ENCODE measurements at places on chromosomes 7 and 10.

- DNase-seq: no peak
Observed at GRCh38 chr10:54749623-54750022, 51.4 kb downstream of the PCDH15 start.

GRCh38 chr7:70886547-70886946 lies 245.4 kb upstream of the GALNT17 start:
- no peak for DNase-seq

DNA sequence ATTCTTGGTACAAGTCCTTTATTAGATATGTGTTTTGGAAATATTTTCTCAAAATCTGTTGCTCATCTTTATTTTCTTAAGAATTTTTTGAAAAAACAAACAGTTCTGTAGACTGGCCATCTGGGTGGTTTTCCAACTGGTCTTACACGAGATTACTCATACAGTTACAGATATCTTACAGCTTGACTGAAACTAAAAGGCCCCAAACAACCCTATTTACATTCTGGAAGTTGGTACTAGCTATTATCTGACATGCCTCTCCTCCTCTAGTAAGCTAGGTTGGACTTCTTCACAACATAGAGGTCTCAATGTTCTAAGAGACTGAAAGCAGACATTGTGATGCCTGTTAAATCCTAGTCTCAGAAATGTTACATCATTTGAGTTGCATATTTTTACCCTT lies 52.0 kb downstream of the ZNF22 start:
- DNase-seq: no peak

DNA sequence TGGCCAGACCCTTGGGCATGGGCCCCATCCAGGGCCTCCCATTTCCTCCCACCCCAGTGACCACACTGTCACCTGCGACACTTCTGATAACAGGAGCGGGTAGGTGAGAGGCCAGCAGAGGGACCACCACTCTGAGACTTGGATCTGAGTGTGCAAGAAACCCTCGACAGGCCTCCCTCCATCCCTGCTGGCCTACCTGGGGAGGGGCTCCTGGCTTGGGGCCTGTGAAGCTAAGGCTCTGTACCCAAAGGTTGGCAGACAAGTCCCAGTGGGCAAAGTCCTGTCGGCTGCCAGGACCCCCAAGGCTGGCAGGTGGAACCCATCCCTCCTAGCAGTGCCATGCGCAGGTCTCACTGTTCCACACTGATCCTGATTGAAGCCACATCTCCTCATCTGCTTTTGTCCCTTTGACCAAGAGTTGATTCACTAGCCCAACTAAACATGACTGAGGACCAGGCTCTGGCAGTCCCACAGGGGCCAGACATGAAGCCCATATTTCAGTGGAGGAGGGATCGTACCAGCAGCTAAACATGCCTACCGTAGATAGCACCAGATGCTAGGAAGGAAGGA lies 1.2 kb upstream of the PGAM2 start:
- no peak for DNase-seq

DNA sequence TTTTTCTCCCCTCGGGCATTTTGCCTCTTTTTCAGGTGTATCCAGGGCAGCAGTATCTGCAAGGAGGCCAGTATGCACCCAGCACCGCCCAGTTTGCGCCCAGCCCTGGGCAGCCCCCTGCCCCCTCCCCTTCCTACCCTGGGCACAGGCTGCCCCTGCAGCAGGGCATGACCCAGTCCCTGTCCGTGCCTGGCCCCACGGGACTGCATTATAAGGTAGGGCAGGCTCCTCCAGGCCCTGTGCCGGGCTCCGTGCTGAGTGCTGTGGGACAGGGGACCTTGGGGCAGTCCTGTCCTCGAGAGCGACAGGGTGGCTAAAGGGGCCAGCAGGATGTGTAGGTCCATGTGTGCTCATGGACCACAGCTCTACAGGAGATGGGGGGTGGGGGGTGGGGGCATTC lies 10.6 kb downstream of the ZMIZ2 start:
- no peak for DNase-seq

DNA sequence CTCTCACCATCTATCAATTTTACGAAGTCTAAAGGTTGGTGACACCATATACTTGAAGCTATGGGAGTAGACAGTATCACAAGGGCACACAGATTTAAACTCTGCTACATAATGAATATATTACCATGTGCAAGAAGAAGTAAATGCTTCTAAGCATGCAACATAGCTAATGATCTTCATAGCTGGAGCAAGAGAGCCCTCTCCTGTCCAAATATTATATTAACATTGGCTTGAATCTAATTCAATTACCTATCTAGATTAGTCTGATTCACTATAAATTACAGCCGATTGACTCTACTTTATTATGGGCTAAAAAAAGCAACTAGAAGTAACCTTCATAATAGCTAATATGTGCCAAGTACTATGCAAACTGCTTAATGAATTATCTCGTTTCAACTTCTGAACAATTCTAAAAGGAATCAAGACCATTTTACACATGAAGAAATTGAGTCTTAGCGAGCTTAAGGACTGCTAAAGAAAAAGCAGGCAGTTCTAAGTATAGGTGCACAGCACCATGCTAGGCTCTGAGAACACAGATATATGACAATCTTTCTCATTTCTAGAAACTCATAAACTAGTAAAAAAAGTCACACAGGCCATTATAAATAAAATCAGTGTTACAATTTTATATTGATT lies 21.9 kb downstream of the FRA10AC1 start:
- peak; percentile 46 for DNase-seq

- DNase-seq: no peak
Observed at GRCh38 chr10:123278445-123278844, 124.2 kb downstream of the BUB3 start.

DNA sequence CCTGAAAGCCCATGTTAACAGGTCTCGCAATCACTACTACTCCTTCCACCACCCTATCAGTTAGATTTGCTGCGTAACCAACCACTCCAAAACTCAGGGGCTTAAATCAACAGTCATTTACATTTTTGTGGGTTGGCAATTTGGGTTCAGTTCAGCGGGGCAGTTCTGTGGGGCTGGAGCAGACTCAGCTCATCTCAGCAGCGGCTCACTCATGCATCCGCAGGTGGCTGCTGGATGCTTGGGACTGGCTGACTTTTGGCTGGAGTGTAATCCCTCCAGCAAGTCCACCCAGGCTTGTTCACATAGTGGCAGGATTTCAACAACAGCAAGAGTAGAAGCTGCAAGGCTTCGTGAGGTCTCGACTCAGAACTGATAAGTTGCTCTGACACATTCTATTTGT lies 79.2 kb downstream of the NEUROD6 start:
- no peak for DNase-seq

- DNase-seq: no peak
Observed at GRCh38 chr7:50851451-50851850, 68.8 kb upstream of the GRB10 start.

GRCh38 chr10:124401633-124402032 lies 17.1 kb downstream of the OAT start:
- DNase-seq: no peak

GRCh38 chr10:113872139-113873030 lies 17.9 kb downstream of the NHLRC2 start:
- DNase-seq: no peak

GRCh38 chr7:22251281-22251680 lies 105.7 kb downstream of the RAPGEF5 start:
- DNase-seq: peak; percentile 86

- peak; percentile 29 for DNase-seq
Observed at GRCh38 chr10:30039567-30039966, 19.8 kb downstream of the JCAD start.

- peak; percentile 32 for DNase-seq
Observed at GRCh38 chr7:47444376-47445098, 137.4 kb downstream of the TNS3 start.

DNA sequence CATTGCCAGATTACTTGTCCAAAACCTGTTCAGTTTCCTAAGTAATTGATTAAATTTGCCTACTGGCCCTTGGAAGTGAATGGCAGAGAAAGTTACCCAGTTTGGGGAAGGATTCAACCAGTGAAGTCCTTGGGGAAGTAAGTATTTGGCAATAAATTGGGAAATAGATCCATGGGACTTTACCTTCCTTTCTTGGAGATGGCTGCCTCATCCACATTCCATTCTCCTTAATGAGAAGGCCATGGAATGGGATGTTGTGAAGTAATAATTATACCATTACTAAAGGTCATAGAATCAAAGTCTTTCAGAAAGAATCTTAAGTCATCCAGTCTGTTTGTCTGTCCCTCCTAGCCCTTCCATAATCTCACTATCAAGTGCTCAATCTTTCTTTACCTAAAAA lies 4.5 kb upstream of the COPG2 start:
- no peak for DNase-seq

- no peak for DNase-seq
Observed at GRCh38 chr7:10706875-10707493, 266.7 kb upstream of the PHF14 start.

DNA sequence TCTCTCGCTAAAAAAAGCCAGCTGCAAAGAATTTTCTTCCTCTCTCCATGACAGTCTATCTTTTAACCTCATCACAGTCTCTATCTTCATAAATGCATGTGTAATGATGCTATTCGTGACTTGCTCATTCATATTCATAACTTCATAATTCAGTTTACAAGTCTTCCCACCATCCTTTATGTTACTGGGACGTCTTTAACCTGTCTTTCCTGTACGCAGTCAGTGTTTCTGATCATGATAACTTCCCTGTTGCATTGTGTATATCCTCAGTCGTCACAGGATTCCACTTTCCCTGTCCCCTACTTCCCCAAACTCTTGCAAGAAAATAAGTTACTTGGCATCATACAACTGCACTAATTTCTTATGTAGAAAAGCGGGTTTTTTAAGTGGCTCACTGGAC lies 165.6 kb upstream of the ASAH2 start:
- DNase-seq: no peak

DNA sequence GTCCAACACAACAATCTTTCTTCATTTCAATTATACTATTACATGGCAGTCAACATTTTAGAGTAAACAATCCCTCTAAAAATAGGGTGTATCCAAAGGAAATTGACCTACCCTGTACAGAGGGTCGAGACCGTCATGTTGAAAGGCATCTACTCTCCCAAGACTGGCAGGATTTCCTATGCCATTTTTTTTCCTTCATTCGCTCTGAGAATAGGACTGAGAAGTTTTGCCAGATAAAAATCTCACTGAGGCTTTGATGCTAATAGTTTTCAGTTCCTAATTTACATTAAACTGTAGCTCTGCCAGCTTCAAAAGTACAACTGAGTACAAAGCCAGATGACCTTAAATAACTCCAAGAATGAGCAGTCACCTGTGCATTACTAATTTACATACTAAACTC lies 84.5 kb upstream of the SEMA3C start:
- no peak for DNase-seq

DNA sequence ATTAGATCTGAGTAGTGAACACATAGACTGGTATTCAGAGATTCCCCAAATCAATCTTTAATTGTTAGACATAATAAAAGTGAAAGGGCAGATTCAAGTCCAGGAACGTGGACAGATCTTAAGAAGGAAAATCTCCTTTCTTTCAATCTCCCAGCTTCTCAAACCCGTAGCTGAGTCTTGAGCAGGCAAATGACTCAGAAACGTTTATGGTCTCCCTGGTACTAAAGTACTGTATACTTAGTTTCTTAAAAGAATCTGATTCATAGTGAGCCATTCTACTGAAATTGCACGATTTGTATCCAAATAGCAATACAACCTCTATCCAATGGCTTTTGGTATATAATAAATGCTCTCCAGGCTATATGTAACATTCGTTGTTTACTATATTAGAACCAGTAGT lies 140.4 kb upstream of the RHEB start:
- DNase-seq: no peak

DNA sequence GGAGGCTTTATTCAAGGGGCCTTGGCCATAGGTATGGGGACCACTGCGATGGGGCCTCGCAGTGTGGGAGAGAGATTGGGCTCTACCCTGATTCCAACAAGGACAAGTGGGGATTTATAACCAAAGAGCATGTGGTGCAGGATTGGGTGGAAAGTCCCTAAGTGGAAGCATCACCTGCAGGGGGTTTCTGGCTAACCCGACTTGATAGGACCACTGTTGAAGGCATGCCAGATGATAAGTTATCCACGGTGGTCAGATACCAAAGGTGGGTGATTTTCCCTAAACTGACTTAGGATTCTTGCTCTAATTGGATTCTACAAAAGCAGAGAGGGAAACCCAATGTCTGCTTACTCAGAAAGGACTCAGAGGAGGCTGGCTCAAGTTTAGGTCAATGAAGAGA lies 429.6 kb upstream of the LRGUK start:
- no peak for DNase-seq

- no peak for DNase-seq
Observed at GRCh38 chr10:132817701-132818211, 31.8 kb upstream of the NKX6-2 start.

DNA sequence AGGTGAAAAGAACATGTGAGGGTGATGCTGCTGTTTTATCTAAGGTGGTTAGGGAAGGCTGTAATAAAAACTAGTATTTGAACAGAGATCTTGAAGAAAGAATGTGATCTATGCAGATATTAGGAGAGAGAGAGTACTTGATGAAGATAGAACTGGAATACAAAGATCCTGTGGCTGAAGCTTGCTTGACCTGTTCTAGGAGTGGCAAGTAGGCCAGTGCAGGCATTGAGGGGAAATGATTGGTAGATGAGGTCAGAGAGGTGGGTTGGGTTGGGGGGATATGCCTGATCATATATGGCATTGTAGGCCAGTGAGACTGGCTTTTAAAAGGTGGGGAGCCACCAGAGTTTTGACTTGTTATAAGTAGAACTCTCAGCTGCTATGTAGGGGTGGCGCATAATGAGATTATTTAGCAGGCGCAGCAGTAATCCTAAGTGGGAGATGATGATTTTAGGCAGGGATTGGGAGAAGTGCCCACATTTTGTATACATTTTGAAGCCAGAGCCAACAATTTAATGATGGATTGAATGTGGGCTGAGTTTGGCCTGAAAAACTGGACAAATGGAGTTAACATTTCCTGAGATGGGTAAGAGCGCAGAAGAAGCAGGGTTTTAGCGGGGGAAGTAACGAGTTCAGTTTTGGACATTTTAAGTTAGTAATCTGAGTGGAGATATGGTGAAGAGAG lies 8.2 kb downstream of the CCSER2 start:
- no peak for DNase-seq

DNA sequence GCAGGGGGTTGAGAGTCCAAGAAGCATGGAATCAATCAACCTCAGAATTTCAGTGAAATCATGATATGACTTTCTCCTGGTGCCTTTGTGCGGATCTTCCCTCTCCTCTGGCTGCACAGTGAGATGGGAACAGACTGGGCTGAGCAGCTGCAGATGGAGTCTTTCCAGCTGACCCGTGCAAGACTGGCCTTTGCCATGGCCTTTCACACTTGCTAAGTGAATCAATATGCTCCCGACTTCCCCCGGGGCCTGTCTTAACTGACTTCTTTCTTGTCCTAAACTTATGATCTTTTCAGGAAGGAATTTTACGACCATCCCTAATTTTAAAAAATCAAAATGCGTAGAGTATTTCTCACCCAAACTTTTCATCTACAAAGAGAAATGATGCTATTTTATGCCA lies 469.9 kb downstream of the GALNT17 start:
- DNase-seq: no peak

- DNase-seq: no peak
Observed at GRCh38 chr10:71831646-71832552, 19.2 kb downstream of the PSAP start.
